Activated T-cell treated with anti-CD3 and anti-CD28 coated beads, Interleukin-2, amount 50 U/mL, for 24 hours (primary cell): ENCODE measurements at places on chromosomes 5 and 9.

- H3K27ac ChIP-seq: peak overlapping the region; percentile 92
- DNase-seq: peak; percentile 56
- peaks cover 49% of the 10 kb centered on the region for H3K4me1 ChIP-seq
- H3K36me3 ChIP-seq: peaks cover 35% of the 10 kb centered on the region
- H3K27me3 ChIP-seq: no peaks in the 10 kb centered on the region
These were observed 819 bp downstream of the LSM11 start for GRCh38 chr5:157744051-157745011.

DNA sequence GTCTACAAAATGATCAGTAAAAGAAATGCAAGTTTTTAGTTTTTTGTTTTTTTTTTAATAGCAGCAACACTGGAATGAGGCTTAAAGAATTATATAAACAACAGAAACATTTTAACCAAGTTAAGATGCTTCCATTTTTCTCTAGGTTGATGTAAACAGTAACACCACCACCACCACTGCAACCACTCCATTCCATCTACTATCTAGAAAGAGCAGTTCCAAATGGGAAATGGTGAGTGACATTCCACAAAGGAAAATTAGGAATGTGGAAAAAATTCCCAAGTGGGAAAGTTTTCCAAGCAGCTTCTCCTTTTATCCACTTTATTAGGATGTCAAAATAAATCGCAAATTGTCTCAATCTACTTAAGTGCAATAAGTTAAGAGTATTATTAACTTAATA, 32.6 kb downstream of the SLC38A9 start:
- H3K4me3 ChIP-seq: no peak overlapping the region
- no peaks in the 10 kb centered on the region for H3K36me3 ChIP-seq
- H3K4me1 ChIP-seq: peaks cover 3% of the 10 kb centered on the region
- H3K27me3 ChIP-seq: no peaks in the 10 kb centered on the region
- DNase-seq: no peak

- H3K36me3 ChIP-seq: no peaks in the 10 kb centered on the region
- no peaks in the 10 kb centered on the region for H3K4me1 ChIP-seq
- no peaks in the 10 kb centered on the region for H3K27me3 ChIP-seq
These were observed 186.3 kb upstream of the TUSC1 start for GRCh38 chr9:25864509-25864908.

DNA sequence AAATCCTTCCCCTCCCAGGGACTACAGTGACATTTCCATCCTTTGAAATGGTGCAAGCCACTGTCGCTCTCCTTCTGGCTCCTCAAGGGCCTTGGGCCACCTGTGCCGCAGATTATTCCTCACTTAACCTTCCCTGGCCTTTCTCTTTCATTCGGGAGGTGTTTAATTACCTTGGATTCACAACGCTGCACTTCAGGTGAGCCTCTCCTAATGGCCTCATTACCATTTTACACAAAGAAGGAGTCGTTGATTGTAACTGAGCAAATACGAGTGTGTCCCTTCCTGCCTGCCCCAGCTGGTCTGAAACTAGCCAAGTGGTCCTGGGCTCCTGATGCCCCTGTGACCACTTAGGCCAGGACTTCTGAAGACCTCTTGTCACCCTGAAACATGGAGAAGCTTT, 205.0 kb downstream of the CRB2 start:
- peaks cover 14% of the 10 kb centered on the region for H3K4me1 ChIP-seq
- no peak overlapping the region for H3K4me3 ChIP-seq
- DNase-seq: no peak

GRCh38 chr9:134984372-134985265, 66.9 kb upstream of the FCN1 start:
- peaks cover 7% of the 10 kb centered on the region for H3K27me3 ChIP-seq
- H3K27ac ChIP-seq: no peak overlapping the region
- H3K4me1 ChIP-seq: no peaks in the 10 kb centered on the region
- no peaks in the 10 kb centered on the region for H3K36me3 ChIP-seq

DNA sequence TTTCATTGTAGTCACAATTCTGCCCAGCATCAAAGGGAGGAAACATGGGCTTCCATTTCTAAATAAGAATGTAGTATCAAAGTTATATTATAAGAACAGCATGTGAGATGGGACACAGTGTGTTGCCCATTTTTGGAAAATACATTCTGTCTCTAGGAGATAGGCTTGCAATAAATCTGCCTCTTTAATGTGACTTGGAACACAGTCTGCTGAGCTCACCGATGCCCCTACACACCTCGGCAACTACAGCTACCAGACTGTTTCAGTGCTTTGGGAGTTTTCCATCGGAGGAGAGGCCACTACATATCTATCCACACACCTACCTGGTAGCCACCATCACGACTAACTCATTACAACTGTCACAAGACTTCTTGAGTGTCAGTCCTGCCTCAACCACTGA, 18.9 kb upstream of the FCHO2 start:
- no peaks in the 10 kb centered on the region for H3K36me3 ChIP-seq
- DNase-seq: no peak
- H3K4me3 ChIP-seq: no peak overlapping the region
- no peaks in the 10 kb centered on the region for H3K4me1 ChIP-seq
- H3K27ac ChIP-seq: no peak overlapping the region

DNA sequence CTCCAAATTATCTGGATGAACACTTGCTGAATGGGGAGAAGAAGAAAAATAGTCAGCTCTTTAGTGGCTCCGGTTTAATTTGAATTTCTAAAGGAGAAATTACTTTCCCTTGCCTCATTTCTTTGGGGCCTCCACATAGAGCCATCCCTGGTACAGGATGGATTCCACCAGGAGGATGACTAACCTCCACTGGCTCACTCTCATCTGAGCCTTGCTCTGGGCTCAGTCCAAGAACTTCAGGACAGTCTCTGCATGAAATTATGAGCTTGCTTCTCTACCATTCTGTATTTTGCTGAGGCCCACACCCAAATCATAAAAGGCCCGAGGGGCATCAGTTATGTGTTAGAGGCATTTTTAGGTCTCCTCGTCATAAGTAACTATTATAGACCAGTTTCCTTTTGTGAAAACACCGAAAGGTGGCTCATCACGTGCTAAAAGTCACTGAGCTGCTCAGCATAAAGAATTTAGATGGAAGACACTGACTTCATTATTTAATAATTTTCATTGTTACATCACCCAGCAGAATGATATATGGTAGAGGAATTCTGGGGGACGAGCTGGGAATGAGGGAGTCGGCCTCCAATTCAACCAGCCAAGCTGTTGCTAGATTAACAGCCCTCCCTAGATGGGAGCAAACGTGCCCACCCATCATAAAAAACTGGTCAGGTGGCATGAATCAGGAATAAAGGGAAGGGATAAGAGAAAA, 222.1 kb downstream of the TARS1 start:
- DNase-seq: no peak
- H3K27me3 ChIP-seq: peaks cover 3% of the 10 kb centered on the region
- H3K4me3 ChIP-seq: no peak overlapping the region
- H3K4me1 ChIP-seq: no peaks in the 10 kb centered on the region
- no peaks in the 10 kb centered on the region for H3K36me3 ChIP-seq
- H3K27ac ChIP-seq: no peak overlapping the region

DNA sequence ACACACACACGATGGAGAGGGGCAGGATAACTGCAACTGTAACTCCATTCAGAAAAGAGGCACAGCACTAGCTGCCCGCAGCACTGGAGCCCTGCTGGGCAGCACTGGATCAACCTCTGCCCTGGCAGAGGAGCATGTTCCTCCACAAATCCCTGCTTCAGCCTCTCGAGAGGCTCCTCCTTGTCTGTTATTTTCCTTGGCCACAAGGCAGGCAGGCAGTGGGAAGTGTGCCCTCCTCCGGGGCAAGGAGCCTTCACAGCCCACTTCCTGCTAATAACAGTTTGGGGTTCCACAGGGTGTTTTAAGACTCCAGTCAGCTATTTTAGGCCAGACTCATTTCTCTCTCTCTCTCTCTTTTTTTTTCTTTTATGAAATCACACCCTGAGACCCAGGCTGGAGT, 11.8 kb downstream of the FXN start:
- peaks cover 23% of the 10 kb centered on the region for H3K4me1 ChIP-seq
- H3K36me3 ChIP-seq: peaks cover 68% of the 10 kb centered on the region
- no peak for DNase-seq
- no peak overlapping the region for H3K4me3 ChIP-seq

DNA sequence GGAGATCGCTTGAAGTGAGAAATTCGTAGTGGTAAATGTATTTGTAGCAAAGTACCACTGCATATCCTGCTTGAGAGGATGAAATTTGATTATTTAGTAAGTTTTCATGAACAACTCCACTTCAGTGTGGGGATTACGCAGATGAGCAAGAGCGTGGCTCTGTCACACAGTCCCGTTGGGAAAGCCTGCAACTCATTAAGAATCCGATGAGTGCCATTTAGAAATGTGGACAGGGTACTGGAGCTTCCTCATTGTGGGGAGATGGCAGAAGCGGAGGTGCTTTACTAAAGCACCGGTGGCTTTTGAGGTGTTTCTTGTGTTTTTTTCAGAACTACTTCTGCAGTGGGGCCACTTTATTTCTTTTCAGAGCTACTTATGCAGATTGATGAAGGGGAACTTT, 1.4 kb downstream of the TJP2 start:
- no peaks in the 10 kb centered on the region for H3K36me3 ChIP-seq
- H3K4me1 ChIP-seq: peaks cover 57% of the 10 kb centered on the region
- H3K27me3 ChIP-seq: peaks cover 55% of the 10 kb centered on the region
- DNase-seq: no peak

DNA sequence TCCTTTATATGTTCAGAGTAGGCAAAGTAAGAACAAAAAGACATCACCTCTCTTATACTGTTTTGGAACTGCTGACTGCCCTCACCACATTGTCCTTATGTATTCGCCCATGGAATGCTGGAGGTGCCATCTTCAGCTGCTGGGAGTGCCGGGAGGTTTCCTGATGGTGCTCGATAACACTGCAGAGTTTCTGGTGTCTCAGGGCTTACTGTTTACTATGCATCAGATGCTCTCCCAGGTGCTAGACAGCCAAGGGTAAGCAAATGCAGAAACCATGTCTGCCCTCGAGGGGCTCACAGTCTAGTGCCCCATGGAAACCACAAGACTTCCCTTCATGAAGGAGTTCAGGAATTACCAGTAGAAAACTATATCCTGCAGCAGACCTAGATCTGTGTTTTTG, 70.1 kb upstream of the SMIM23 start:
- H3K27me3 ChIP-seq: peaks cover 16% of the 10 kb centered on the region
- H3K36me3 ChIP-seq: no peaks in the 10 kb centered on the region
- H3K27ac ChIP-seq: no peak overlapping the region
- H3K4me1 ChIP-seq: no peaks in the 10 kb centered on the region

- H3K27me3 ChIP-seq: peaks cover 9% of the 10 kb centered on the region
- H3K36me3 ChIP-seq: no peaks in the 10 kb centered on the region
- no peak overlapping the region for H3K4me3 ChIP-seq
These were observed 41.5 kb upstream of the GDNF start for GRCh38 chr5:37881359-37881758.

DNA sequence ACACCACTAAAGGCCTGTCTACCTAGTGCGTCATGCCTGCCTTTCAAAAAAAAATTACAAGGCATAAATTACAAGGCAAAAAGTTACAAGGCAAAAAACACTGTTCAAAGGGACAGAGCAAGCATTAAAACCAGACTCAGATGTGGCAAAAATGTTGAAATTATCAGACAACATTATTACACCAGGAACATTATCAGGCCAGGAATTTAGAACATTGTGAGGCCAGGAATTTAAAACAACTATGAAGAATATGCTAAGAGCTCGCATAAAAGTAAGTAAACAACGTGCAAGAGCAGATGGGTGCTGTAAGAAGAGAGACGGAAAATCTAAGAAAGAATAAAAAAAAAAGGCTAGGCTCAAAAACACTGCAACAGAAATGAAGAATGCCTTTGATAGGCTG, 18.2 kb upstream of the MLANA start:
- DNase-seq: no peak
- no peaks in the 10 kb centered on the region for H3K27me3 ChIP-seq
- no peak overlapping the region for H3K27ac ChIP-seq
- no peak overlapping the region for H3K4me3 ChIP-seq
- H3K4me1 ChIP-seq: peaks cover 14% of the 10 kb centered on the region

GRCh38 chr9:104805441-104805840, 41.5 kb downstream of the NIPSNAP3B start:
- H3K27ac ChIP-seq: no peak overlapping the region
- no peaks in the 10 kb centered on the region for H3K4me1 ChIP-seq
- no peaks in the 10 kb centered on the region for H3K27me3 ChIP-seq

DNA sequence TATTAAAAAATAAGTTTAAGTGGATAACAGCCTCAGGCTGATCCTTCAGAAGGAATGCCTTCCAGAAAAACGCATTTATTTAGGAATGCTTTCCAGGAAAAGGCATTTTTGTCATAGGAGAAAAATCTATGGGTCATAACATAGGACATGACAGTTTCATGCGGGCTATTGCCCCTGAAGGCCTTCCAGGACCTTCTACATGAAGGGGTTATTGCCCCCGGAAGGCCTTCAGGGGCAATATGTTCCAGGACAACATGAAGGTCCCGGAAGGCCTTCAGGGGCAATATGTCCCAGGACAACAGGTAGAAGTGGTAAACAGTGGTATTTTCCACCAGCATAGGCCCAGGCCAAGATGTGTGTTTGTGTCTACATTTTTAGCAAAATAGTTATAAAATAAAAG, 191.3 kb upstream of the RASA1 start:
- H3K4me3 ChIP-seq: no peak overlapping the region
- no peak for DNase-seq
- H3K27ac ChIP-seq: no peak overlapping the region
- H3K27me3 ChIP-seq: no peaks in the 10 kb centered on the region
- H3K36me3 ChIP-seq: no peaks in the 10 kb centered on the region

DNA sequence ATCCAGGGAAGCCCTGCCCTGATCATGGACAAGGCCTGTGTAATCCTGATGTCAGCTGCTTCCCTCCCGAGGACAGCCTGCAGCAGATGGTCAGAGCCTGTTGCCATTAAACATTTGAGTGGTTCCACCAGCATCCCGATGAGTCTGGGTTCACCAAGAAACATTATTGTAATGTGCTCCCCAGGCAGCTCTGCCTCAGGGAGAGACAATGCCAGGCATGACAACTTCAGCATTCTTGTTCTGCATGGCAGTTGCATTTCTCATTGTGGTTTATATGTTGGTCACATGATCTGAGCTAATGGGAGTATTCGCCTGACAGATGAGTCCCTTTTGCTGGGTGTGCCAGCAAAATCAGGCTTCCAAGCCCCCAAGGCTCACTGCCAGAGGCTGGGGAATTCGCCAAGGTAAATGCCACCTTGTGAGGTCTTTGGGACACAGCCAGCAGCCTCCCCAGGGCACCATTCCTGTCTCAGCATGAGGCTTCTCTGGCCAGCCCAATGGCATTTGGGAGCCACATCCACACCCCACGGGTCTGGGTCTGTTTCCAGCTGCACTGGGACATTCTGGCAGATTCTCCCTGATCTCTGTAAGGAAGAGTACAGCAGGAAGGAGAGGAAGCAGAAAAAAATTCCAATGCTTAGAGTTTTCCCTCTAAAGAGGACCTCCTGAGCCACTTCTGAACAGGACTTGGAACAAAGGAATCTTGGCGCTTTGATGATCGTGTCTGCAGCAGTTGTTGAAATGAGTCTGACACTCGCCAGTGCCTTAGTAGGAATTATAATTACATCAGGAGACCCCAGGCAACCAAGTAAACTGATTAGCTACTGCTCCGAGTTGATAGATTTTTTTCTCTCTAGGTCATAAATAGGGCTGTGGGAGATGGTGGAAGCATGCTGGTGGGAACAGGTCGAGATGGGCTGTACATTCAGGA, 18.7 kb downstream of the KCNIP1 start:
- H3K36me3 ChIP-seq: no peaks in the 10 kb centered on the region
- H3K27ac ChIP-seq: no peak overlapping the region
- H3K4me3 ChIP-seq: no peak overlapping the region
- no peak for DNase-seq
- peaks cover 9% of the 10 kb centered on the region for H3K27me3 ChIP-seq

- H3K4me3 ChIP-seq: no peak overlapping the region
- H3K4me1 ChIP-seq: peaks cover 24% of the 10 kb centered on the region
- no peak for DNase-seq
- H3K27me3 ChIP-seq: peaks cover 4% of the 10 kb centered on the region
- H3K36me3 ChIP-seq: no peaks in the 10 kb centered on the region
- peak overlapping the region; percentile 84 for H3K27ac ChIP-seq
These were observed 408.4 kb downstream of the PDE4D start for GRCh38 chr5:59485107-59485506.
